ENCODE measurements at places on chromosomes 3 and 15.

DNA sequence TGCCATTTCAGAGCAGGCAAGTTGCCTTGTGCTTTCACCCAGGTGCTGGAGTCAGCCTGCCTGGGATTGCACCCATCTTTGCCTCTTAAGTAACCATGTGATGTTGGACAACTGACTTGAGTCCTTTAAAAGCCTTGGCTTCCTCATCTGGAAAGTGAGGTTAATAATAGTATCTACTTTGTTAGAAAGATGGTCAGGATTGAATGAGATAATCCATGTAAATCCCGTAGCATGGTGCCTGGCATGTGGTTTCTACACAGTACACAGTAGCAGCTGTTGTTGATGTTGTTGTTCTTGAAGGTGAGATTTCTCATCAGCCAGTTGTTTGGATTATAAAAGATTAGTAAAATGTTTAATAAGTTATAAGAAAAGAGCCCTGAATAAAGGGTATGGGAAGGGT, 48.8 kb downstream of the PSMD6 start:
- no peak for DNase-seq

DNA sequence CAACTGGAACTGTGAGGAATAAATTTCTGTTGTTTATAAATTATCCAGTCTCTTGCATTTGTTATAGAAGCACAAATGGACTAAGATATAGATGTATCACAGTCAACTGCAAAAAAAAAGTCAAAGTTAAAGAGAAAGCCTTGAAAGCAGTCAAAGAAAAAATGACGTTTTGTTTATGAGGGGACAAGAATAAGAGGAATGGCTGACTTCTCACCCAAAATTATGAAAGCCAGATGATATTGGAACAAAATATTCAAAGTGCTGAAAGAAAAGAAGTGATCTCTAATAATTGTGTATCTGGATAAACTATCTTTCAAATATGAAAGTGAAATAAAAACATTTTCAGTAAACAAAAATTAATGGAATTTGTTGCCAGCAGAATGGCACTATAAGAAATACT, 171.8 kb upstream of the IGF1R start:
- DNase-seq, result no peak

- no peak for DNase-seq
Measured at GRCh38 chr15:31083370-31083780, 18.1 kb downstream of the TRPM1 start.

GRCh38 chr15:91140601-91141000, 40.5 kb downstream of the SV2B start:
- DNase-seq, result no peak

GRCh38 chr15:52288051-52288942, 7.3 kb downstream of the MYO5C start:
- DNase-seq, result no peak

DNA sequence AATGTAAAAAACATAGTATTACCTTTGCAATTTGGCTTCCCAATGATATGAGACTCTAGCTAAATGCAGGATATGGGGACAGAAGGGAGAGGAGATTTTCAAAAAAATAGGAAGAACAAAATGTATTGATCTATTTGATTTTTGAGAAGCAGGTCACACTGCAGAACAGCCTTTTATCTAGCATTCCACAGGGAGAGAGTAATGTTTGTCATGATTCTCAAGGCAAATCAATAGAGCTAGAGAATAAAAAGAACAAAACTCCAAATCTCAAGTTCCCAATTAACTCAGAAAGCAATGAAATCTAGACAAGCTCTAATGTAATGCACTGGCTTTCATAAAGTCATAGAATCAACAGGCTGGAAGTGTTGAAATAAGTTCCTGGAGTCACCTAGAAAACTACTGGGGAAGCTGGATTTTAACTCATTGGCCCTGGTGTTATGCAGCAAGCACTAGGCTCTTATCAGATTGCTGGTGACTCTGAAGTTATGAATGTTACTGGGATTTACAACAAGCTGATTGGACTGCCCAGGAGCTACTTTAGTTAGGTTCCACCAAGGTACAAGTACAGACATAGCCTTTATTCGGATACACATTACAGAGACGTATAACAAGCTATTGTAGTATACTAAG, 442.8 kb downstream of the FGF12 start:
- no peak for DNase-seq

DNA sequence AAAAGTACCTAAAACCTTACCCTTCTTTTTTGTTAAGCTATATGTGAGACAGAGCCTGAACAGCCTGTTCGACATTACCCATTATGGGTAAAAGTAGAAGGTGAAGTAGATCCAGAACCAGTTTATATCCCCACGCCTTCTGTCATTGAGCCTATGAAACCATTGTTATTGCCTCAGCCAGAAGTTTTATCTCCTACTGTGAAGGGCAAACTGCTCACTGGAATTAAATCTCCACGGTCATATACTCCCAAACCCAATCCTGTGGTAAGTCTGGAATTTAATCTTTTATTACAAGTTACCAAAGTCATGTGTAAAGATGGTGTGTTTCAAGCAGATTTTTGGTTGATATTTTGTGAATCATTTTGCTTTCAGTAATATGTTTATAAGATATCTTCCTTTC, 47.1 kb upstream of the MAPKBP1 start:
- DNase-seq, result no peak

- no peak for DNase-seq
Measured at GRCh38 chr3:101133652-101134051, 140.4 kb upstream of the ABI3BP start.

GRCh38 chr15:88155310-88155709, 101.2 kb downstream of the NTRK3 start:
- DNase-seq, result no peak

DNA sequence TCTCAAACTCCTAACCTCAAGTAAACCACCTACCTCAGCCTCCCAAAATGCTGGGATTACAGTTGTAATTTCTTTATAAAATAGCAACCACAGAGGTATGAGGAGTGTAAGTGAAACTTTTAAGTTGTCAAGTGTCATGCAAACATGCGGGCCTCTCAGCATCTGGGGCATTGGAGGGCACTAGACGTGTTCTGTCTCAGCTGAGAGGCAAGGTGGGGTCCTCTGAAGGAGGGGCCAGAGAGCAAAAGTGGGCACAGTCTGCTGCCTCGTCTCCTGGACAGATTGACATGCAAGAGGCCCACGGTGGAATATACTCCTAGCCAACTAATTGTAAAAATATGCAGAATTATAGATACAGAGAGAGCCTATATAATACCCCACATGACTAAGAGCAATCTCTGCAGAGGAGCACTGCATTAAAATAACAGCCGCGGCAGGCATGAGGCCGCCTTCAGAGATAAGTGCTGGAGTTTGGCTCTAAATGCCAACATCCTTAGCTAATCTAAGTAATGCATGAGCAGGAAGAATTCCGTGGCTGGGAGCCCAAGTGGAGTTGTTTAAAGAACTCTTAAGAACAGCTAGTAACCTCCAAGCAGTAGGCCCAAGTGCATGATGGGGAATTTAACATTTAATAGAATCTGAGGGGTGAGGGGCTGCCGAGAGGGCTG, 87.8 kb upstream of the RNU6-1 start:
- no peak for DNase-seq

DNA sequence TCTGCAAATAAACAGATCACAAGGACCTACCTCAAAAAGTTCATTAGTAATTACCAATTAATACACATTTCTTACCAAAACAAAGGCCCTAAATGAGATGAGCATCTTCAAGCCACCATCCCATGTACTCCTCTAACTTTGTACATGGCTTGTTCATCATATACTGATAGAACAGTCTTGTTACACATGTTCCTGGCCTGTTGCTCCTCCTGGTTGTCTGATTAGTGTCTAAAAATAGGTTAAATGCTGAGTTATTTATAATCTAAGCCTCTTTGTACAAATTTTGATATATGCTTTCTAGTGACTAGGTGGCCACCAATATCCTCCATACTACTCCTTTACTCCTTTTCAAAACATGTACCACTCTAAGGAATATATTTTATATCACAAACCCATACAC, 25.0 kb downstream of the TBC1D5 start:
- no peak for DNase-seq

- no peak for DNase-seq
Measured at GRCh38 chr3:46711305-46711704, 6.4 kb downstream of the PRSS50 start.

DNA sequence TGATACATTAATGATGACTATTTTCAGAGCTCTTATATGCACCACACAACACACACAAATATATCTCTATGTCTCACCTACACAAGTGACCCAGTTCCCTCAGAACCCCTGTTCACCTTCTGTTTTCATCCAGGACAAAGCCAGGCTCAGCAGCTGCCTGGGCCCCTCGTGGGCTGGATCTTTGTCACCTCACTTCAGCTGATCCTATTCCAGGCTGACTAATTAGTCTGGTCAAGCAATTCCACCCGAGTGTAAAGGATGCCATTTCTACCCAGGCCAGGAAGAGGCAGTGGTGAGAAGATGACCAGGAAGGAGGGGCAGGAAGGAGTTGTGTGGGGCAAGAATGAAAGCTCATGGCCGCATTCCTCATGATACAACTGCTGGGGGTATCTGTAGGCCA, 62.3 kb downstream of the DHX30 start:
- no peak for DNase-seq

DNA sequence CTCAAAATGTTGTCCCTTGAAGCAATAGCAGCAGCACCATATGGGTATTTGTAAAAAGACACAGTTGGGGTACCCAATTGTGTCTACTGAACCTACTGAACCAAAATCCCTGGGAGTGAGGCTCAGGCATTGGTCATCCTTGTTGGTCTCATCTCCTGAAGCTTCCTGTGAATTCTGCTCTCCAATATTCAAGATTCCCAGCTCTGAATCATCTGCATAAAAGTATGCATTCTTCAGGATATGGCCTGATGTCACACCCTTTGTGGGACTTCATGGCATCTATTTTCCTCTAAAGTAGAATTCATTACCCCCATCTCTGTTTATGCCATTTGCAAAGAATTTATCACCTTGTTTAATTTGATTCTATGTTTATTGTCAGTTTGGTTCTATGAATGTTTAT, 13.3 kb upstream of the PTX3 start:
- no peak for DNase-seq

- no peak for DNase-seq
Measured at GRCh38 chr15:21270474-21270873, 169.8 kb downstream of the POTEB3 start.

- DNase-seq, result peak; percentile 10
Measured at GRCh38 chr15:67433495-67434099, 87.3 kb upstream of the C15orf61 start.

- peak; percentile 12 for DNase-seq
Measured at GRCh38 chr3:129534428-129535027, 6.1 kb downstream of the RHO start.

DNA sequence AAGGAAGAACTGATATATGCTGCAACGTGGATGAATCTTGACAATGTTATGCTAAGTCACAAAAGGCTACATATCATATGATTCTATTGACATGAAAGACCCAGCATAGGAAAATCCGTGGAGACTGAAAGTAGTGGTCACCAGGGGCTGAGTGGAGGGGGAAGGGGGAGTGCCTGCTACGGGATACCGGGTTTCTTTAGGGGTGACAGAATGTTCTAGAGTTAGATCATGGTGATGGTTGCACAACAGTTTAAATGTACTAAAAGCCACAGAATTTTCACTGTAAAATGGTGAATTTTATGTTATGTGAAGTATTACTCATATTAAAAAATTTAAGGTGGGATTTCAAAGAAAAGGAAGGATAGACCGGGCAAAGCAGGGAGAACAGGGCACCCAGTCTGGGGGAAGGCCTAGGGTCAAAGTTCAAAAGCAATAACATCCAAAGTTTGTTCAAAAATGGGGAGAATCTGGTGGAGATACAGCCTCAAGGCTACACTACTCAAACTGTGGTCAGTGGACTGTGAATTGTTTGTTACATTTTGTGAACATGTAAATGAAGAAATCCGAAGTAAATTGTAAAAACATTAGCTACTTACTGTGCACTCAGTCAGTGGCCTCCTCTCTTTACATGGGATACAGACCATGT, 74.2 kb upstream of the FNDC3B start:
- no peak for DNase-seq

GRCh38 chr3:122660297-122660974, 20.2 kb upstream of the PARP14 start:
- DNase-seq, result no peak

DNA sequence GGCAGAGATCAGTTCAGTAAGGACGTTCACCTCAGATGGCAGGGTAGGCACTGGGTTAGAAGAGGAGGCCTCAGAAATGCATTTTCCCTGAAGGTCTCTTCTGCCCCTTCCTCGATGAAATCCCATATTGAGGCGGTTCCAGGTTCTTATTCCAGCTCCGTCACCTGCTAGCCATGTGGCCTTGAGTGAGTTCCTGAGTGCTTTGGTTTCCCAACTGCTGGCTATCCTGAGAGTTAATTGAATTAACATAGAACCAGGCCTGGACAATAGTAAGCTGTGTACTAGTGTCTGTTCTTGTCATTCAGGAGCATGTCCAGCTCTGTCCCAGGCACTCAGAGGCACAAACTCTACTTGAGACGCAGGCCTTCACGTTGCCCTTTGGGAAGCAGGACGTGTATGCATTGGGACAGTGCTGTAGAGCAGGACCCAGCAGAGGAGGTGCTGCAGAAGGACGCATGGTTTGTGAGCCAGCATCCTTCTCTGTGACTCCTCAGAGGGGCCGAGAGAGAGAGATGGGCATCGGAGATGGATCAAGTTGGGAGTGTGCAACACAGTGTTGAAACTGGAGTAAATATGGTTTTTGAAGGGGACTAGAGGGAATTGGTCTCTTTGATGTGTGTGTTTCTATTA, 114.2 kb downstream of the ASB7 start:
- DNase-seq, result no peak

DNA sequence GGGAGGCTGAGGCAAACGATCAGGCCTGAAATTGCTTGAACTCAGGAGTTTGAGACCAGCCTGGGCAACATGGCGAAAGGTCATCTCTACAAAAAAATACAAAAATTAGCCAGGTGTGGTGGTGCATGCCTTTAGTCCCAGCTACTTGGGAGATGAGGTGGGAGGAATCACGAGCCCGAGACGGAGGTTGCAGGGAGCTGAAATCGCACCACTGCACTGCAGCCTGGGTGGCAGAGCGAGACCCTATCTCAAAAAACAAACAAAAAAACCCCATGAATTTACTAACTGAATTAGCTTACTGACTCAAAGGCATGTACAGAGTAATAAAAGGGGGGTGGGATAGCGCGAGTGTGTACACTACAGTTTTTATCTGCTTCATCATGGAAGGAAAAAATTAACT, 19.3 kb downstream of the ARF4 start:
- no peak for DNase-seq

GRCh38 chr15:85580879-85581278, 200.5 kb downstream of the AKAP13 start:
- no peak for DNase-seq

- no peak for DNase-seq
Measured at GRCh38 chr3:153338487-153338886, 176.5 kb downstream of the RAP2B start.

Measured in NCI-H1694 treated with DMSO at 0.1 percent for 48 hours (cell line).